NCI-H1048 (cell line): ENCODE measurements at places on chromosomes 5 and 9.

DNA sequence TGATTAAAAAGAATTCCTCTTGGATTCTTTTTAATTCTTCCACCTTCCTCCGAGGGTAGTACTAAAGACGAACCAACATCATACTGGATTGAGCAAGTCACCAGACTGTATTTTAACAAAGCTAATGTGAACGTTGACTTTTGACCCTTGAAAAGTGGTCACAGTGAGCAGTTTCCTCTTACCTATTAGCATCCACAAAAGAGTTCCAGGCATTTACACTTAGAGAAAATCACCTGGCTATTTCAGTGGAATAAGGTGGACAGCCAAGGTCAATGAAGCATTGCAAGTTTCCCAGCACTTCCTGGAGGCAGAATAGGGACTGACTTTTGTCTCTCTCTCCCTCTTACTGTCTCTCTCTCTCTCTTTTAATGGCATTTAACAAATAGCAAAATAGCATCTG is 145.1 kb upstream of the DAB2 start:
- DNase-seq: no peak

GRCh38 chr5:32241034-32241783 is 67.1 kb upstream of the GOLPH3 start:
- DNase-seq: no peak

DNA sequence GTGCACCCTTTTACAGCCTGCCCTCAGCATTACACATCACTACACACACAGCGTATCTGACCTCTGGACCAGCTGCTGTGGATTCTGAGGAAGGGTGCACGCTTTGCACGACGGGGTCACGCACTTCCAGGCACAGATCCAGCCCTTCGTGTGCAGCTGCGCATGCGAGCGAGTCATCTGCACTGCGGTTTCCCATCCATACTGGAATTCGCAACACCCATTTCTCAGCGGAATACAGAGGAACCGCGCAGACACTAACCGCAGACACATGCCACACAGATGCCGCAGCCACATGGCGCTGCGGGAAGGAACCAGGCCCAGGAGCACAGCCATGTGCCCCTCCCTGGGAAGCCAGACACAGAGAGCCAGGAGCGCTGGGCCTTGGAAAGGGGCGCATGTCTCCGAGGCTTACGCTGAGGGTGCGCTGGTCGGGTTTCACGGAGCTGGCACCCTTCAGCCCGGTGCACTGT is 43.5 kb downstream of the PNPLA7 start:
- no peak for DNase-seq

DNA sequence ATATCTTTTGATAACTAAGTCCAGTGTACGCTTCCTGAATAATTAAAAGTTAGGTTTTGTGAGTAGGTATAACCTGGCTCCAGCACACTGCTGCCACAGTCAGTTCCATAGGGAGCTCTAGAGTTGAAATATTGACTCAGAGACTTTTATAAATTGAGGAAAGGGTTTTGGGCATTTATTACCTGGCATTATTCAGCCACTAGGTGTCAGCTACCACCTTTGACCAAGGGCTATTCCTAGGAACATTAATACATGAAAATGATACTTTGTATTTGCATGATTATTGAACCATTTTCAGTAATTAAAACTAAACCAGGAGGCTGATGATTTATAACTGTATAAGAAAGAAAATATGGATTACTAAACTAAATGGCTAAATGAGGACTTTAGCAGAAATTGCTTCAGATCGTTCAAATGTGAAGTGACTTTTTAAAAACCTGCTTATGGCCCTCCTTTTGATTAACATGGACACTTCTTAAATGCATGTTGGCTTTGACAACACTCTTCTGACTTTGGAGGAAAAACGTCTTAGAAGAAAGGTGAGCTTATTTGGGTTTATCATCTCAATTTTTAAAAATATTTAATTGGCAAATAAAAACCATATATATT is 83.0 kb downstream of the SMC2 start:
- no peak for DNase-seq

GRCh38 chr5:62199792-62200716 is 106.0 kb upstream of the KIF2A start:
- DNase-seq: no peak

DNA sequence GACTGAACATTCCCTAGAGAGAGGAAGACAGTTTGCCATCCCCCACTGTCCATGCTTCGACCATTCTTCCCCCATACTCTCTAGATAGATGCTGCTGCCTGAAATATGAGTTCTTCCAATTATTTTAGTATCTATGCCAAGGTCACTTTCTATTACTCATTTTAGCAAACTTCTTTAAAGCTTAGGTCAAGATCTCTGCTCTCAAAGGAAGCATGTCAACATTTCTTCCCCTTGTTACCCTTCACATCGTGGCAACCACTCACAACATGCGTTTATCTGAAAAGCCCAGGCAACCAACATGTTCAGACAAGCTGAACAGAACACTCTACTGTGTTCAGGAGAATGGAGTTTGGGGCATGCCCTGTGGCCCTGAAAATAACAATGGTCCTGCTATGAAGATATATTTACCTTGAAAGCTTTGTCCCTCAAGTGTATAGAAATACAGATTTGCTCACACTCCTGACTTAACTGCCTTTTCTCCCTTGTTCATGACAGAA is 138.4 kb upstream of the KIF2A start:
- no peak for DNase-seq

GRCh38 chr5:156121234-156121633 is 205.7 kb upstream of the SGCD start:
- DNase-seq: no peak

GRCh38 chr9:16197578-16198370 is 644.9 kb downstream of the CCDC171 start:
- DNase-seq: no peak

- no peak for DNase-seq
These were observed 1526.0 kb downstream of the MAT2B start for GRCh38 chr5:165031371-165031770.

DNA sequence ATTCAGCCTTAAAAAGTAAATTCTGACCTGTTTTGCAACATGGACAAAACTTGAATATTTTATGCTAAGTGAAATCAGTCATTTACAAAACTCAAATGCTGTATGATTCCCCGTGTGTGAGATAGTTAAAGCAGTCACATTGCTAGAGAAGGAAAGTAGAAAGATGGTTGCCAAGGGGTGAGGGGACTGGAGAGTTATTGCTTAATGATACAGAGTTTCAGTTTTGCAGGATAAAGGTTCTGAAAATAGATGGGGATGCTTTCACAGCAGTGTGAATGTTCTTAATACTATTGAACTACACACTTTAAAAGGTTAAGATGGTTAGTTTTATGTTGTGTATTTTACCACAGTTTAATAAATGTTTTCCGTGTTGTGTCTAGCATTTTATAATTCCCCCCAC is 51.2 kb downstream of the SGCD start:
- DNase-seq: no peak
